Hepatocyte (in vitro differentiated cells): ENCODE measurements at places on chromosomes 1 and 21.

DNA sequence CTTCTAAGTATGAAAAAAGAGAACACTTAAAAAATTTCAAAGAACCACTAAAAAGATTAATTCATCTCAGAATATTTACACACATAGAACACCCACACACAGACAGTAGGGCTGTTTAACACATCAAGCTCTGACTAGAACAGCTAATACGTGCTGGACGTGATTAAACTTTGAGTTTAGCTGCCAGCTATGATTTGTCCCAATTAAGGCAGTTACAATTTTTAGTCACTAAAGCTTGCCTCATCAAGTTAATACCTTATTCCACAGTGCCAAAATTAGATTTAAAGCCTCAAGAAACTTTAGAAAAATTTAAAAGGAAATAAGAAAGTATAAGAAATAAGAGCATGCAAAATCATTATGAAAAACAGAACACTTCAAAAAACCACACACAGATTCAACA is 18.9 kb downstream of the SLC16A1 start:
- peaks cover 12% of the 10 kb centered on the region for H3K4me1 ChIP-seq
- no peak overlapping the region for H3K4me3 ChIP-seq
- no peaks in the 10 kb centered on the region for H3K27me3 ChIP-seq
- no peaks in the 10 kb centered on the region for H3K36me3 ChIP-seq
- DNase-seq: no peak

DNA sequence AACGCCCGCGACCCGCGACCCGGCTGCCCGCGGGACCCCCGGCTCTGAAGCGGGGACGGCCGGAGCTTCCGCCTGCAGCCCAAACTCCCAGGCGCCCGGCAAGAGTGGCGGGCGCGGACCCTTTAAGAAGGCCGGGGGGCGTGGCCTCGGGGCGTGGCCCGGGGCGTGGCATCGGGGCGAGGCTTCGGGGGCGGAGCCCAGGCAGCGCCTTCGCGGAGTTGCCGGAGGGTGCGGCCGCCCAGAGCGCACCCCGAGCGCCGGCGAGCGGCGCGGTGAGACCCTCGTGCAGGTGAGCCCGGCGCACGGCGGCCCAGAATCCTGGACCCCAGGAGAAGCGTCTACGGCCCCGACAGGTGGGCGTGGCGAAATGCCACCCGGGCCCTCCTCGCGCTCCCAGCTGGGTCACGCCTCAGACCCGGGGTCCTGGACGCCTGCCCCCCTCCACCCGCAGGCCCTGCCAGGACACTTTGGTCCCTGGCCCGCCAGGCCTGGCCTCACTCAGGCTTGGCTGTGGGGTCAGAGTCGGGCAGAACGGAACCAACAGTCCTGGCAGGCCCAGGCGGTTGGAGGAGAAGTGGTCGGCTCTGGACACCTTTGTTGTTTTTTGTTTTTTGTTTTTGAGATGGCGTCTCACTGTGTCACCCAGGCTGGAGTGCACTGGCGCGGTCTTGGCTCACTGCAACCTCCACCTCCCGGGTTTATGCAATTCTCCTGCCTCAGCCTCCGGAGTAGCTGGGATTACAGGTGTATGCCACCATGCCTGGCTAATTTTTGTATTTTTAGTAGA is 14.4 kb downstream of the RNF223 start:
- no peaks in the 10 kb centered on the region for H3K36me3 ChIP-seq
- no peak overlapping the region for H3K27ac ChIP-seq
- peak overlapping the region; percentile 65 for H3K4me3 ChIP-seq
- peak; percentile 94 for DNase-seq
- peaks cover 30% of the 10 kb centered on the region for H3K27me3 ChIP-seq

DNA sequence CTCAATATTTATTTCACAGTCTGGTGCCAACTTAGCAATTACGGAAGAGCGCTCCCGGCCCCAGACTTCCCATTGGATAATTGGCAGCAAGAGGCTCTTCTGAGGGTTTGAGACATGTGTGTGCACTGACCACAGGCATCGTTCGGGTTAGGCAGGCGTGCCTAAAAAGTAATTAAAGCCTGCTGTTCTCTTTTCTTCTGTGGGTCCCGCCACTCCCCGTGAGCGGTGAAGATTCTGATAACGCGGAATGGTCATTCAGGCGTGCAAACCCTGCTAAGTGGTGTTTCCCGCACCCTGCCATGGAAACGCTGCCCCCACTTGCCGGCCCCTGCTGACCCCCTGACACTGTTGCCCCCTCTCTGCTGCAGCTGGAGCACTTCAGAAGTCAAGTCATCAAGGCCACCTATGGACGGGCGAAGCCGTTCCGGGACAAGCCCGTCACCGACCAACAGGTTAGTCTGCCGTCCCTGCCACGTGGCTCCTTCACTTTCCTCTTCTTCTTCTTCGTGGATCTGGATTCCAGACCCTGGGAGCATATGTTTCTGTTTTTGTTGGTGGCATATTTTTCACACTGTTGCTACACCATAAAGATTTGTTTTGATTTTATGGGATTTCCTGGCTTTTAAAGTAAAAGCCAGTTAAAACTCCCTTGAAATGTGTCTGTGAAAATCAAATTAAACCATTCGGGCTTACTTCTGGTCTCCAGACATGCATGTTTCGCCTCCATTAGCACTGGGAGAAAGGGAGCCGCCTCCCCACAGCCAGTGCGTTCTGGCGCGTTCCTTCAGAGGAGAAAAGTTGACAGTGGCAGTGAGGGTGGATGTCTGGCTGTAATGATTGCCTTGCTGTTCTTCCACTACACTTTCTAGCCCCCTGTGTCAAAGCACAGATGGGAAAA is 79.9 kb downstream of the FHAD1 start:
- peaks cover 21% of the 10 kb centered on the region for H3K4me1 ChIP-seq
- no peak overlapping the region for H3K4me3 ChIP-seq
- H3K36me3 ChIP-seq: no peaks in the 10 kb centered on the region
- H3K27me3 ChIP-seq: no peaks in the 10 kb centered on the region
- DNase-seq: no peak

DNA sequence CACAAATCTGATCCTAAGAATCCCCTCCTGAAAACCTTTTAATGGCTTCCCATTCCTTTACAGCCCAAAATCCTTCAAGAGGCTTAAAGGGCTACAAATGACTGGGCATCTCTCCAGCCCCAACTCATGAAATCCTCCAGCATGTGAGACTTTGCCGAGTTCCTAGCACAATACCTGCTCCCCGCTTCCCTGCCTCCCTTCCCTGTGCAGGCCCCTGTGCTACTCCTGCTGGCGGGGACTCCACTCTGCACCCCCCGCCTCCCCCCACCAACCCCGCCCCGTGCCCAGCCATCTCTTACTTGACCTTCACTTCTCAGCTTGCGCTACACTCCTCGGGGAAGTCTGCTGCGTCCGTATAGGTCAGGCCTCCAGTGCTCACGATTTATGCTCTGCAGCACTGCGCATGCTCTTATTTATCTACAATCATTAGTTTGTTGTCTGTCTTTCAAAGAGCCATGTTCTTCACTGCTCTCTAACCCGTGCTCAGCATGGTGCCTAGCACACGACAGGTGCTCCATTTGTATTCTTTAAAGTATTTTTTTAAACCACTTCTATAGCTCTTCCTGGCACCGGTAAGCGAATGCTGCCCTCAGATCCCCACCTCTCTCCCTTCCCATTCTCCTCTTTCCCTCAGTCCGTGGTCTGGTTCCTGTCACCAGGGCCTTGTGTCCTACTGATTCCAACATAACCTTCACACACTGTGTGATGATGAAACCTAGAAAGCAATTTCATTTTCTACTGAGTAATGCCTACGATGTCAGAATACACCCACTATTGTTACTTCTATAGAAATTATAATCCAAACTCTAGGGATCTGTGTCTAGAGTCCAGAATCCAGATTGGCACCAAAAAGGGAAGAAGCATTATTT is 37.5 kb upstream of the PLA2G2C start:
- H3K4me3 ChIP-seq: no peak overlapping the region
- H3K27me3 ChIP-seq: peaks cover 8% of the 10 kb centered on the region
- no peak for DNase-seq
- no peaks in the 10 kb centered on the region for H3K36me3 ChIP-seq
- H3K27ac ChIP-seq: no peak overlapping the region

GRCh38 chr1:222225316-222225691 is 322.6 kb downstream of the HHIPL2 start:
- no peak for DNase-seq
- no peak overlapping the region for H3K27ac ChIP-seq
- no peaks in the 10 kb centered on the region for H3K27me3 ChIP-seq
- no peak overlapping the region for H3K4me3 ChIP-seq
- H3K4me1 ChIP-seq: no peaks in the 10 kb centered on the region

DNA sequence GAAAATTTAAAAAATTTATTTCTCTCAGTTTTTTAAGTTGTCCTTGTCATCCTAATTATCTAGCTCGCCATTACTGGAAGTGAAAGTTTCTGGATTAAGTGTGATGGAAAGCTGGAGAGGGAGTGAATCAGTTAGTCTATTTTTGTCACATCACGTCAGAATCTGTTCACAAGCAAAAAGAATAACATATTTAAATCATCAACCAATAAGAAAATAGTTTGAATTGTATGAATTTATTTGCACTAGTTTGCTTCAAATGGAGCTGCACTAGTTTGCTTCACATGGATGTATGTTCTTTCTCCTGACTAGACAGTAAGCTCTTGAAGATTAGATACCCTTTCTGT is 22.8 kb downstream of the PHC2 start:
- DNase-seq: no peak
- H3K27me3 ChIP-seq: no peaks in the 10 kb centered on the region
- no peak overlapping the region for H3K4me3 ChIP-seq
- no peak overlapping the region for H3K27ac ChIP-seq
- no peaks in the 10 kb centered on the region for H3K4me1 ChIP-seq

- no peak overlapping the region for H3K4me3 ChIP-seq
- H3K36me3 ChIP-seq: no peaks in the 10 kb centered on the region
- DNase-seq: no peak
- H3K4me1 ChIP-seq: peaks cover 3% of the 10 kb centered on the region
- no peak overlapping the region for H3K27ac ChIP-seq
These were observed 107.9 kb downstream of the LMO4 start for GRCh38 chr1:87436534-87436933.

DNA sequence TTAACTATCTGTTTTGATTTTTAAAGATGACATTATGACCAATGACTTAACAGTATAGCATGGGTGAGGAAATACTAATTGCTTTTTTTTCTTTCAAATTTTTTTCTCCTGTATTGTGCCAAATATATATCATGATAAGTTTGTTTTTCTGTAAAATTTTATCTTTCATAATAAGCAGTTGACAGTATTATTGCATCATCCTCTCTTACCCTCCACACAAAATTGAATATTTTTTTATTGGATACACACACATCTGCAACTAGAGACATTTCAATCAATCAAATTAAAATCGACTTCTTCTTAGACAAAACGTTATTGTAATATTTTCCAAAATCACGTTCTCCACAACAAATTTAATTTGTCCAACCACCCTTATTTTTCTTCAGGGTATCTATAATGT is 330.4 kb upstream of the BRINP3 start:
- no peaks in the 10 kb centered on the region for H3K36me3 ChIP-seq
- no peaks in the 10 kb centered on the region for H3K27me3 ChIP-seq
- H3K27ac ChIP-seq: no peak overlapping the region
- H3K4me1 ChIP-seq: no peaks in the 10 kb centered on the region
- DNase-seq: no peak
- H3K4me3 ChIP-seq: no peak overlapping the region

GRCh38 chr1:92487078-92487605 is 417 bp upstream of the GFI1 start:
- peaks cover 94% of the 10 kb centered on the region for H3K27me3 ChIP-seq
- H3K36me3 ChIP-seq: no peaks in the 10 kb centered on the region
- no peak for DNase-seq
- no peak overlapping the region for H3K4me3 ChIP-seq

- H3K27ac ChIP-seq: no peak overlapping the region
- no peaks in the 10 kb centered on the region for H3K27me3 ChIP-seq
- H3K4me1 ChIP-seq: peaks cover 1% of the 10 kb centered on the region
These were observed 3.5 kb upstream of the KRTAP10-4 start for GRCh38 chr21:44569861-44570517.

DNA sequence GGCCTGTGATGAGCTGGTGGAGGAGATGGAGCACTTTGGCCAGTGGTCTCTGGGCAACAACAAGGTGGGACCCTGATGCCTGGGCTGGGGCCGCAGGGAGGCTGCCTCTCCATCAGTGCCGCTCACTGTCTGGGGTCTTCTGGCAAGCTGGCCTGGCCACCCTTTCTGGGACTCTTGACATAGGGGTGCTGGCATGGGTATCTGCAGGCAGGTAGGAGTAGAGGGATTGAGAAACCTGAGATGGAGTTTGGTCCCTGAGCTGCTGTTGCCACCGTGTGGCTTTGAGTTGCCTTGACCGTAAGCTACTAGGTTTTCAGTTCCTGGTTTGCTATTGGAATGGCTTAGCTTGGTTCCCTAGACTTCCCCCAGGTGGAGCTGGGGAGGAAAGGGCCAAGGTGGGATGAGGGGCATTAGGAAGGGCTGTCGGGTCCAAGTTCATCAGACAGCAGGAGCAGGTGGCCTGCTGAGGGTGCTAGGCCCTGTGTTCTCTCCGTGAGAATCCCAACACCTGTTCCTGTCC is 13.2 kb upstream of the MFN2 start:
- no peaks in the 10 kb centered on the region for H3K36me3 ChIP-seq
- no peak overlapping the region for H3K4me3 ChIP-seq
- H3K4me1 ChIP-seq: no peaks in the 10 kb centered on the region
- H3K27ac ChIP-seq: no peak overlapping the region
- peak; percentile 81 for DNase-seq
- H3K27me3 ChIP-seq: no peaks in the 10 kb centered on the region

GRCh38 chr1:192538407-192539296 is 36.9 kb upstream of the RGS1 start:
- H3K36me3 ChIP-seq: no peaks in the 10 kb centered on the region
- peak; percentile 29 for DNase-seq
- H3K4me3 ChIP-seq: no peak overlapping the region
- no peaks in the 10 kb centered on the region for H3K27me3 ChIP-seq
- H3K4me1 ChIP-seq: peaks cover 17% of the 10 kb centered on the region
- peak overlapping the region; percentile 90 for H3K27ac ChIP-seq

- peaks cover 28% of the 10 kb centered on the region for H3K4me1 ChIP-seq
- no peaks in the 10 kb centered on the region for H3K27me3 ChIP-seq
- H3K36me3 ChIP-seq: no peaks in the 10 kb centered on the region
These were observed 33.0 kb upstream of the LRIG2 start for GRCh38 chr1:113040041-113040440.
